ENCODE measurements at places on chromosomes 13 and 19. TPM values are rescaled to one million over a fixed set of nuclear protein-coding genes. Genes with fewer than 3 reads are reported as not detected.

- no peaks in the 10 kb centered on the region for H3K4me1 ChIP-seq
- no peak overlapping the region for H3K4me3 ChIP-seq
- H3K27me3 ChIP-seq: no peaks in the 10 kb centered on the region
Observed at GRCh38 chr13:85316506-85317025, 482.7 kb downstream of the SLITRK6 start.

- H3K4me3 ChIP-seq: no peak overlapping the region
- H3K36me3 ChIP-seq: no peaks in the 10 kb centered on the region
- no peaks in the 10 kb centered on the region for H3K27me3 ChIP-seq
- DNase-seq: no peak
- H3K4me1 ChIP-seq: no peaks in the 10 kb centered on the region
Observed at GRCh38 chr19:43818500-43818899, 8.6 kb upstream of the ZNF283 start.

- no peak overlapping the region for H3K4me3 ChIP-seq
- no peak for DNase-seq
- H3K27me3 ChIP-seq: no peaks in the 10 kb centered on the region
- H3K27ac ChIP-seq: no peak overlapping the region
Observed at GRCh38 chr13:79258489-79258888, 147.6 kb downstream of the RBM26 start.

GRCh38 chr19:35508129-35508528, 5.3 kb downstream of the DMKN start:
- DNase-seq: no peak
- H3K4me1 ChIP-seq: peaks cover 3% of the 10 kb centered on the region
- no peaks in the 10 kb centered on the region for H3K36me3 ChIP-seq
- no peak overlapping the region for H3K4me3 ChIP-seq

DNA sequence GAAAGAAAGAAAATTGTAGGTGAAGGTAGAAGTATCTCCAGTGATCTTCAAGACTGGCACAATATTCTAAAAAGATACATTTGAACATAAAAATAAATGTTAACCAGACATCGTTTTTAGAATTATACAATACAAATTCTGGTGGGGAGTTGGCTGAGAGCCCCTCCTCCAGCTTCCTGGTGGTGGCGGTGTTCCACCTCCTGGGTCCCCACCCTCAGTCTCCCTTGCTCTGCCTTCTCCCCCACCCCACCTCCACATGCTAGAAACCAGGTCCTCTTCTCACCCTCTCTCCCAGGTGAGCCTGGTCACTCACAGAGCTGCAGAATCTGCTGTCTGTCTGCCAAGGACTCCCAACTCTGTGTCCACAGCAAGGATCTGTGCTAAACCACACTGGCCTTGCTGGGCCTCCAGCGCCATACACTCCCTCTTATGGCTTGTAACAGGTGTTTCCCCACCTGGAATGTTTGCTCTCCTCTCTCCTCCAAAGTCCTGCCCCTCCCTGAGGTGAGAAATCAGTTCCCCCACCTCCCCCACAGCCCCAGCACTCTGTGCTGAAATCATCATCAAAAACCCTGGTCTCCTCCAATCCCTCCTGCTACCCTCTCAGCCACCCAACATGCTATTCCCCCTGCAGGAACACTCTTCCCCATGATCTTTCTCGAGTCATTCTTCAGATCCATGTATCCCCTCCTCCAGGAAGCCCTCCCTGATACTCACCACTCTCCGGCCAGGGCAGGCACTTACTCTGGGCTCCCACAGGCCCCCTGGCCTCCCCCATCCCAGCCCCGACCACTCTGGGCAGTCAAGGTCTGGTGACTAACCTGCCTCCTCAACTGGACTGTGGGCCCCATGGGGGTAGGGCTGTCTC, 20.5 kb upstream of the CYP2S1 start:
- H3K27ac ChIP-seq: peak overlapping the region; percentile 88
- DNase-seq: peak; percentile 44
- no peaks in the 10 kb centered on the region for H3K36me3 ChIP-seq
- peaks cover 20% of the 10 kb centered on the region for H3K4me1 ChIP-seq
- no peak overlapping the region for H3K4me3 ChIP-seq

DNA sequence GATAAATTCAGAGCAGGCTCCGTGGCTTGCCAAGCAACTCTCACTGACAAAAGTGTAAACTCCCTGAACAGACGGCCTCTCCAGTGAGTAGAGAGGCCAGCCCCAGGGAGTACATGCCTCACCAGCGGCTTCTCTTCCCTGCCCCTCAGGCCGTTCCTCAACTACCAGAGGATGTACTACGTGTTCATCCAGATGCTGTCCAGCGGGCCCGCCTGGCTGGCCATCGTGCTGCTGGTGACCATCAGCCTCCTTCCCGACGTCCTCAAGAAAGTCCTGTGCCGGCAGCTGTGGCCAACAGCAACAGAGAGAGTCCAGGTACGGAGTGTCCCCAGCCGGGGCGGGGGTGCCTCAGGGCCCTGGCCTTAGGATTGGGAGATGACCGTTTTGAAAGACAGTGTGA, 93.4 kb upstream of the MCF2L start:
- no peaks in the 10 kb centered on the region for H3K36me3 ChIP-seq
- no peak for DNase-seq
- H3K27me3 ChIP-seq: no peaks in the 10 kb centered on the region
- H3K4me1 ChIP-seq: no peaks in the 10 kb centered on the region
- no peak overlapping the region for H3K27ac ChIP-seq

DNA sequence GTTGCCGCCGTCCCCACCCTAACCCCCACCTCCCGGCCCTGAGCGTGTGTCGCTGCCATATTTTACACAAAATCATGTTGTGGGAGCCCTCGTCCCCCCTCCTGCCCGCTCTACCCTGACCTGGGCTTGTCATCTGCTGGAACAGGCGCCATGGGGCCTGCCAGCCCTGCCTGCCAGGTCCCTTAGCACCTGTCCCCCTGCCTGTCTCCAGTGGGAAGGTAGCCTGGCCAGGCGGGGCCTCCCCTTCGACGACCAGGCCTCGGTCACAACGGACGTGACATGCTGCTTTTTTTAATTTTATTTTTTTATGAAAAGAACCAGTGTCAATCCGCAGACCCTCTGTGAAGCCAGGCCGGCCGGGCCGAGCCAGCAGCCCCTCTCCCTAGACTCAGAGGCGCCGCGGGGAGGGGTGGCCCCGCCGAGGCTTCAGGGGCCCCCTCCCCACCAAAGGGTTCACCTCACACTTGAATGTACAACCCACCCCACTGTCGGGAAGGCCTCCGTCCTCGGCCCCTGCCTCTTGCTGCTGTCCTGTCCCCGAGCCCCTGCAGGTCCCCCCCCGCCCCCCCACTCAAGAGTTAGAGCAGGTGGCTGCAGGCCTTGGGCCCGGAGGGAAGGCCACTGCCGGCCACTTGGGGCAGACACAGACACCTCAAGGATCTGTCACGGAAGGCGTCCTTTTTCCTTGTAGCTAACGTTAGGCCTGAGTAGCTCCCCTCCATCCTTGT, 6.4 kb downstream of the YIPF2 start:
- no peak overlapping the region for H3K27ac ChIP-seq
- H3K4me1 ChIP-seq: no peaks in the 10 kb centered on the region
- no peak for DNase-seq
- no peaks in the 10 kb centered on the region for H3K27me3 ChIP-seq

DNA sequence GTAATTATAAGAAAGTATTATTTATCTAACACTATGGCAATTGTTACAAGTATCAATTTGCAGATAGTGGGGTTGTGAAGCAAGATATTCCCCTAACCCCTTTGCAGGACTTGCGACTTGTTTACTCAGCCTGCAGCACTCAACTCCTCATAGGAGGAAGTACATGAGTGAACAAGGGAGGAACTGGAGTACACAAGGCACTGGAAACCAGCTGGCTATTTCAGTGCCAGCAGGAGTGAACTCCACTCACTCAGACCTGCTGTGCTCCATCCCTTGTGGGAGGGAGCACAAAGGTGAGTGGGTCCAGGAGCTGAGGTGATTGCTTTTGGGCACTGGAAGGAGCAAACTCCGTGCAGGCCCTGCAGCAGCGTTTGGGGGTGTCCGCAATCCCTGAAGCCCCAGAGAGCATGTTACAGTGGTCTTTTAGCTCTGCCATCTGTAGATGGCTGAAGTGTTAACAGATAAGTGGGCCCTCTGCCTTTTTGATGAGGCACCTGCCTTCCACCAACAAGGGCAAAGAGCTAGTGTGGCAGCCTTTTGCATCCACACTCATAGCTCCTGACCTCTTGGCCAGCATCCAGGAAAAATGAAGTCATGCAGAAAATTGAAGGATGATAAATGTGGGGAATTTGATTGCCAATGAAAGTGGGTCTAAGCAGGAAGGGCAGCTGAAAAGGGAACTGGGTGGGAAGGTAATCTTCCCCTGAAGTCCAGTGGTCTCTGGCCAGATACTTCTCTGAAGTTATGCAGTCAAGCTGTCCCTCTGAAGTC, 802.2 kb upstream of the MIR17HG start:
- no peaks in the 10 kb centered on the region for H3K4me1 ChIP-seq
- H3K4me3 ChIP-seq: no peak overlapping the region
- H3K27ac ChIP-seq: no peak overlapping the region
- no peaks in the 10 kb centered on the region for H3K36me3 ChIP-seq
- H3K27me3 ChIP-seq: no peaks in the 10 kb centered on the region
- no peak for DNase-seq

DNA sequence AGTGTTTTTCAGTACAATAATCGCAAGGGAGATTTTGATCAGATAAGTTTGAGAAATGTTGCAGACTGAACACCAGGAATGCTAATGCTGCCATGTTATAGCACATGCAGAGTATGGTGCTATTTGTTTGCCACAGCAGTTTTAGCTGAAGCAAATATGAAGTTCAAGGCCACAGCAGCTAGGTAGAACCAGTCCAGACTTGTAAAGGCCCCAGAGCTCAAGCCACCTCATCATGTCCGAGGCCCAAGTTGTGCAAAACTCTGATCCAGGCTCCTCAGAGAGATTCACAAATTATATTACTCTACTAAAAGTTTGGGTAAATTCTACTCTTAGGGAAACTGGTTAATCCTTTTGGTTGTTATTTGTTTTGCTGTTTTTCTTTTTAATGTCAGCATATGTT, 2702.6 kb downstream of the PCDH9 start:
- no peaks in the 10 kb centered on the region for H3K27me3 ChIP-seq
- H3K4me1 ChIP-seq: no peaks in the 10 kb centered on the region
- no peaks in the 10 kb centered on the region for H3K36me3 ChIP-seq
- H3K27ac ChIP-seq: no peak overlapping the region

DNA sequence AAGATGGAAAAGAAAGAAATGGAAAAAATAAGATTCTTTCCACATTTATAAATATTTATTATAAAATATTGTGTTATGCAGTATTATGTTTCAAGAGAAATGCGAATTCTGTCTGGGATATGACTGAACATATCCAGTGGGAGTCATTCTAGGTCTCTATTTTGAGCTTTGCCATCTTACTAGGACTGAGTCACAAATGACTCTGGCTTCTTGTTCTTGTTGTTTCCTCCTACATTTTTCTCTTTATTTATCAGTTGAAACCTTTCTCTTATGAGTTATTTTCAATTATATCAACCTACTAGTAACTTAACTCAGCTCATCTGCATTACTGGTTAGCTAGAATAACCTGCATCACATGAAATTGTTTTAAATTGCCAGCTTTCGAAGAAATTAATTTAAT, 1247.3 kb downstream of the SLITRK1 start:
- no peak for DNase-seq
- H3K4me3 ChIP-seq: no peak overlapping the region
- no peaks in the 10 kb centered on the region for H3K4me1 ChIP-seq
- H3K36me3 ChIP-seq: no peaks in the 10 kb centered on the region
- H3K27ac ChIP-seq: no peak overlapping the region

- no peaks in the 10 kb centered on the region for H3K36me3 ChIP-seq
- peaks cover 5% of the 10 kb centered on the region for H3K4me1 ChIP-seq
- DNase-seq: no peak
- H3K27me3 ChIP-seq: no peaks in the 10 kb centered on the region
- no peak overlapping the region for H3K27ac ChIP-seq
Observed at GRCh38 chr13:59360916-59361315, 802.8 kb downstream of the DIAPH3 start.

DNA sequence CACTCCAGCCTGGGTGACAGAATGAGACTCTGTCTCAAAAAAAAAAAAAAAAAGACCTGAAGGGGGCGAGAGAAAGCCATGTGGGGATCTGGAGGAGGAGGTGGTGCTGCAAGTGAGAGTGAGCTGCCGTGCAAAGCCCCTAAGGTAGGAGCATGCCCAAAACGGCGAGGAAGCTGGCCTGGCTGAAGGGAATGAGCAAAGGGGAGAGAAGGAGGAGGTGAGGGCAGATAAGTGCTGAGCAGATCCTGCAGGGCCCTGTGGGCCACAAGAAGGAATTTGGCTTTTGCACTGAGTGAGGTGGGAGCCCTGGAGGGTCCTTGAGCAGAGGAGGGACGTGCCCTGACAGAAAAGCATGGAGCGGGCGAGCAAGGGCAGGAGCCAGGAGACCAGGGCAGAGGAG, 19.4 kb upstream of the ADGRE5 start:
- no peaks in the 10 kb centered on the region for H3K36me3 ChIP-seq
- no peak overlapping the region for H3K27ac ChIP-seq

- H3K27me3 ChIP-seq: no peaks in the 10 kb centered on the region
- no peaks in the 10 kb centered on the region for H3K36me3 ChIP-seq
- H3K27ac ChIP-seq: no peak overlapping the region
- H3K4me3 ChIP-seq: no peak overlapping the region
Observed at GRCh38 chr13:39034085-39034484, 3.8 kb downstream of the PROSER1 start.

GRCh38 chr13:61734683-61735082, 319.0 kb upstream of the PCDH20 start:
- no peak overlapping the region for H3K27ac ChIP-seq
- H3K4me3 ChIP-seq: no peak overlapping the region
- no peak for DNase-seq
- no peaks in the 10 kb centered on the region for H3K36me3 ChIP-seq
- H3K27me3 ChIP-seq: no peaks in the 10 kb centered on the region

DNA sequence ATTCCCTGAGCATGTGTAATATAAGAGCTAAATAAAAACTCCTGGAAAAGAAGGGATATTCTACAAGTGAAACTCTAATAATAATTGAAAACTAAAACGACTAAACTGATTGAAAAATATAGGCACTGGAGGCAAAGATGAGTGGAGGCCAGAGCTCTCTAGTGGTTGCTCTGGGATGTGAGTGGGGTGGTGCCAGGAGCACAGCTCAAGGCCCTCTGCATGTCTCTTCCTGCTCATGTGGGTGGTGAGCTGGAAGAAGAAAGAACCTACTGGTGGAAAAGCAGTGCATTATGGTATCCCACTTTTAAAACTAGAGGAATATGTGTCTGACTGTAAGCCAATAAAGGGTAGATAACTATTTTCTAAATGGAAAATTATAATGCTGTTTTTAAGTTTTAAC, 15.8 kb upstream of the ARHGEF7 start:
- H3K27me3 ChIP-seq: peaks cover 39% of the 10 kb centered on the region
- H3K27ac ChIP-seq: no peak overlapping the region
- H3K36me3 ChIP-seq: no peaks in the 10 kb centered on the region
- no peak for DNase-seq

KLK2 gene
- not detected for total RNA-seq

RFPL4AL1 gene
- not detected for total RNA-seq

FCER2 gene
- total RNA-seq: not detected

IGFL1 gene
- not detected for total RNA-seq

CEACAM7 gene
- 6.3 TPM for total RNA-seq

PRR22 gene
- 1.2 TPM for total RNA-seq

ATP4B gene
- total RNA-seq: 16.2 TPM

KCNC3 gene
- 0.24 TPM for total RNA-seq

ZNF709 gene
- 4.0 TPM for total RNA-seq

Measured in hepatocyte (in vitro differentiated cells).